Putamen (tissue), 1 donor: ENCODE measurements at places on chromosomes 13 and 19.

- DNase-seq, result no peak
Observed at GRCh38 chr19:14577885-14578427, 4.9 kb upstream of the CLEC17A start.

DNA sequence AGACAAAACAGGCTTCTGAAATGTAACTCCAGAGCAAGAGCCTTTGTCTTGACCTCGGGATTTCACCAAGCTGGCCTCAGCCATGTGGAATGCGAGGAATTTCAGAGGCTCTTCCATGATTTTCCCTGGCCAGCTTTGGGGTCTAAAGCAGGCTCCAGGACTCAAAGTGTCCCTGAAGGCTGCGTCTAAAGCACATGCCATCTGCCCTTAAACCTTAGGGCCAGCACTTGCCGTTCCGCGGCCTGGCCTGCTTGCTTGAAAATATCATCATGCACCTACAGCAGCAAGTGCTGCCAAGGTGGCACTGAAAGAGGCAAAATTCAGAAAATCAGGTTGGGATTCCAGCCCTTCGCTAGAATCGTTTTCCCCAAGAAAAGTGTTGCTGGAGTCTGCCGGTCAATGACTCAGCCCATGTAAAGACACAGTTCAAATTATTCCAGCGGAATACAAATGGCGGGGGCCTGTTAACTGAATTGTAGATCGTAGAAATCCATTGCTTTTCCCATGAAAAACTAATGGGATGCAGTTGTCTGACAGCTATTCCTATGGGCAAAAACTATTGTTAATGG, 105.7 kb upstream of the RAP2A start:
- no peak for DNase-seq

GRCh38 chr19:966485-967088, 17.6 kb upstream of the WDR18 start:
- no peak for DNase-seq

DNA sequence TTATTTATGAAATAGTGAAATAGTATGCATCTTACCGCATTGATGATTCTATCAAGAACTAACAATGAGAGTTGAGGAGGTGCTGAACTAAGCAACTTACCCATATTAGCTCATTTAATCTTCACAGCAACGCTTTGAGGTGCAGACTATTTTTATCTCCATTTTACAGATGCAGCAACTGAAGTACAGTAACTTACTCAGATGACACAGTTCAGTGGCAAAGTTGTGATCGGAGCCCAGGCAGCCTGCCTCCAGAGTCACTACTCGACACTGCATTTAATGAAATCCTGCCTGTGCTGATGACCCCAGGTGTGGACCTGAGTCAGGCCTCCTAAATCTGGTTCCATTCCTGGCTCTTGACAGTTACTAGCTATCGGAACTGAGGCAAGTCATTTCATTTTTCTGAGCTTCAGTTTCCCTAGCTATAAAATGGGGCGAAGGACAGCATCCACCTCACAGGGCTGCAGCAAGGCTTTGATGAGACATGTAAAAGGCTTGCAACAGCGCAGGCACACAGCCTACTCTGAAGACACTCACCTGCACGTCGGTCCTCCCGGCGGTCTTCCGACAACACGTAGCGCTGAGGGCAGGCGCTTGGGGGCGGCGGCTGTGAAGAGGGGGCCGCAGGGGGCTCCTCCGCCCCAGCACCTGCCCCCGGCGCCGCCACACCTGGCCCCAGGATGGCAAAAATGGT, 1.5 kb downstream of the MYPOP start:
- no peak for DNase-seq

GRCh38 chr19:5191091-5191490, 149.5 kb downstream of the PTPRS start:
- no peak for DNase-seq

DNA sequence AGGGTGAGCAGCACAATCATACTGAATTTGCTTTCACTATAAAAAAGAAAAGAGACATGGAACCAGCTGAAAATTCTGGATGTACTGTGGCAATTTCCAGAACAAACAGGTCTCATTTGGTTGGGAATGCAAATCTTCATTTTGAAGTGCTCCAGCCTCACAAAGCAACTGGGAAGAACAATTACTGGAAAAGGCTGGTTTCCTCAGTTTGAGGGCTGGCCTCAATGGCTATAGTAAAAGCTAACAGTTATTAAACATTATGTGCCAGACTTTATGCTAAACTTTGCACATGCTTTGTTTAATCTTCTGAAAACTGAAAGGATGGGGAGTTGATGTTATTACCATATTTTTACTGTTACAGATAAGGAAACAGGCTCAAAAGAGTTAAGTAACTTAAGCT, 3.0 kb downstream of the OBI1 start:
- no peak for DNase-seq

- no peak for DNase-seq
Observed at GRCh38 chr19:56104423-56104822, 16.7 kb downstream of the ZNF787 start.

DNA sequence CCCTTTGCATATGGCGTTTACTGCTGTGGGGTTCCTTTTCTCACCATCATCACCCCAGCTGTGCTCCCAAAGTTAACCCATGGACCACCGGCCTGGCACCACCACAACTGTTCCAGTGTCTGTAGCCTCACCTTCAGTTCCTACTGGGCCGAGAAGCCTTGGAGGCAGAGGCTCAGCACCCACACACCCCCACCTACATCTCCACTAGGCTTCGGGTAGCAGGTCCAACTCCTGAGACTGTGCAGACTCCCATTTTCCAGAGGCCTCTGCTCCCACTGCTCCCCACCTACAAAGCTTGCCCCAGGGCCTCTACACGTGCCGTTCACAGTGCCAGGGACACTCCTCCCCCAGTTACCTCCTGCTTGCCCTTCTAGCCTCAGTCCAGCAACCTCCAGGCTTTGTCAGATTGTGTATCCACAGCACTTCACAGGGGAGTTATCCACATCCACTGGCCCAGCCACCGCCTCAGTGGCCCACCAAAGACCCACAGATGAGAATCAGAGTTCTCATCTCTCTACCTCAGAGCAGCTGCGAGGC, 14.1 kb downstream of the SLC27A5 start:
- DNase-seq, result no peak

DNA sequence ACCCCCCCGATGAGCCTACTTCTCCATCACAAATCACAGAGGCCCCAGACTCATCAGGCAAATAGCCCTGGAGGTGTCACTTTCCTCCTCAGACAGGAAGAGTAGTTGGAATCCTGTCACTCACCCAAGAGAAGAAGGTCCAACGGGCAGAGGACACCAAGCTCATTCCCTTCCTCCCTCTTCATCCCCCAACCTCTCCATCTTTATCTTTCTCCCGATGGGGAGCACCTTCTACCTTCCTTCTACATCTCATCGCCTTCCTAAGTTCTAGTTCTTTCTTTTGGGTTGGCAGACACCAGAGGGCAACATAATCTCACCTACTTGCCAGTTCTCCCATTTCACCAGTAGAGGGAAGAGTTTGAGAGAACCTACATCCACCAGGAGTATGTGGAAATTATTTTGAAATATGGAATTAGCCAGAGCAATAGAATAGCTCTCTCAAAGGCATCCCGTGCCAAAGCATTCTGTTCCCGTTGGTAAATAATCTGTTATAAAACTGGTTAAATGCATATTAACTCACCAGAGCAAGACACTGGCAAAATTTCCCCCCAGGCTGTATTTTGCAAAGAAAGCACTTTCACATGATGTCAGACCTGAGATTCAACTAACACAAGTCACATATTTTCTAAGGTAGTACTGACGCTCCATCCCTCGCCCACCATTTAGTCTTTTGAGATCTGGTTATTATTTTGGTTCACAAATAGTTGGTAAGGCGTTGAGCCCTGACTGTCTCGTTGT, 55.0 kb downstream of the ZIC5 start:
- DNase-seq, result peak; percentile 67

GRCh38 chr13:38941353-38941945, 49.2 kb downstream of the STOML3 start:
- DNase-seq, result no peak

- no peak for DNase-seq
Observed at GRCh38 chr13:78589206-78589605, 14.1 kb downstream of the POU4F1 start.

- no peak for DNase-seq
Observed at GRCh38 chr13:85142351-85142927, 656.8 kb downstream of the SLITRK6 start.

DNA sequence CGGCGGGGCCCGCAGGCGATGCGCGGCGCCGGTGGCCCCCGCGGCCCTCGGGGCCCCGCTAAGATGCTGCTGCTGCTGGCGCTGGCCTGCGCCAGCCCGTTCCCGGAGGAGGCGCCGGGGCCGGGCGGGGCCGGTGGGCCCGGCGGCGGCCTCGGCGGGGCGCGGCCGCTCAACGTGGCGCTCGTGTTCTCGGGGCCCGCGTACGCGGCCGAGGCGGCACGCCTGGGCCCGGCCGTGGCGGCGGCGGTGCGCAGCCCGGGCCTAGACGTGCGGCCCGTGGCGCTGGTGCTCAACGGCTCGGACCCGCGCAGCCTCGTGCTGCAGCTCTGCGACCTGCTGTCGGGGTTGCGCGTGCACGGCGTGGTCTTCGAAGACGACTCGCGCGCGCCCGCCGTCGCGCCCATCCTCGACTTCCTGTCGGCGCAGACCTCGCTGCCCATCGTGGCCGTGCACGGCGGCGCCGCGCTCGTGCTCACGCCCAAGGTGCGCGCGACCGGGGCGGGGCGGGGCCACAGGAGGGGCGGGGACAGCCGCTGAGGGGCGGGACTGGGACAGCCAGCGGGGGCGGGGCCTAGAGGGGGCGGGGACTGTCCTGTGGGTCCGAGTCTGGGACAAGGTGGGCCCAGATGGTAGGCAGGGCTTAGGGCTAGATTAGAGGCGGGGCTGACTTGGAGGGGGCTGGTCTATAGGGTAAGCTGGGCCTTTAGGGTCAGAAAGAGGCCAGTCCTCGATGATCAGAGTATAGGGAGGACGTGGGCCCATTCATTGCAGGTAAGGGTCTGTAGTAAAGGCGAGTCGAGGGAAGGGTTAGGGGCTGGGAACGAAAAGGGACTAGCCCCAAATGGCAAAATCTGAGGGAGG, 5.1 kb downstream of the GRIN2D start:
- DNase-seq, result no peak

DNA sequence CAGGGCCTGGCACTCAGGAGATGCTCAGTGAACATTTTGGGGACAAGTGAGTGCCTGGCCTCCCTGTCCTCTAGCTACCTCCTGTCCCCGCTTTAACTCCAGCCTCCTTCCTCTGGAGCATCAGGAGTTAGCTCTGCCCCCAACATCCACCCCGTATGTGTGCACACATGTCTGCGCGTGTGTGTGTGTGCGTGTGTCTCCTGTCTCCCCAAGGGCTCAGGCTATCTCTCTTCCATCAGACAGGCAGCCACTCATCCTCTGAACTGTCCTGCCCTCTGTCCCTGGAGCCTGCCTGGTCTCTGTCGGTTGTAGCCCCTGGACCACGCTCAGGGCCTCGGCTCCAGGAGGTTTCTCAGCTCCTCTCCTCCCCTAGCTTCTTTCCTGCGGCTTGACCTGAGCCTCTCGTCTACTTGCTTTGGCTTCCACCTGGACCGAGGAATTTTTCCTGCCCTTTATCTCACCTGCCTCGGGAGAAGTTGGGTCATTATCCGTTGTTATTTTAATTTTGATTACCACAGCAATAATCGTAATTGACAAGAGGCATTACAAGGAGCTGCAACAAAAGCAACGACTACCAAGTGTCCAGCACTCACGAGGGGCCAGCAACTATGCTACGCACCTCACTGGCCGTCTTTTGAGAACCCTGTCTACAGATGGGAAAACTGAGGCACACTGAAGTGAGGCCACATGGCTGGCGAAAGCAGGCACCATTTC, 32.0 kb upstream of the ASF1B start:
- no peak for DNase-seq

GRCh38 chr13:114108894-114109293, 23.5 kb downstream of the RASA3 start:
- DNase-seq, result no peak

GRCh38 chr13:107217251-107217650, 649.3 kb upstream of the ARGLU1 start:
- DNase-seq, result no peak

DNA sequence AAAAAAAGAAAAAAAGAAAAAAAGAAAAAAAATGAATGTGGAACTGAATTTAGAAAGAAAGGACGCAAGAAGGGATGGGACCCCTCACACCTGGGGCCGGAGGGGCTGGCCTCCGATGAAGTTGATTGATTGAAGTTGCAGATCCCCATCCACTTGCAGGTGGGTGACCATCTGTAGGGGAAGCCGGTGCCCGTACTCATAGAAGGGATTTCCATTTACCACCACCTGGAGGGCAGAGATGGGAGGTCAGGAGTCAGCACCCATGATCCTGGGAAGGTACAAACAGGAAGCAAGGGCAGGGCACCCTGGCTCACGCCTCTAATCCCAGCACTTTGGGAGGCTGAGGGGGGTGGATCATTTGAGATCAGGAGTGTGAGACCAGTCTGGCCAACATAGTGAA, 6.4 kb downstream of the LGALS4 start:
- DNase-seq, result no peak

DNA sequence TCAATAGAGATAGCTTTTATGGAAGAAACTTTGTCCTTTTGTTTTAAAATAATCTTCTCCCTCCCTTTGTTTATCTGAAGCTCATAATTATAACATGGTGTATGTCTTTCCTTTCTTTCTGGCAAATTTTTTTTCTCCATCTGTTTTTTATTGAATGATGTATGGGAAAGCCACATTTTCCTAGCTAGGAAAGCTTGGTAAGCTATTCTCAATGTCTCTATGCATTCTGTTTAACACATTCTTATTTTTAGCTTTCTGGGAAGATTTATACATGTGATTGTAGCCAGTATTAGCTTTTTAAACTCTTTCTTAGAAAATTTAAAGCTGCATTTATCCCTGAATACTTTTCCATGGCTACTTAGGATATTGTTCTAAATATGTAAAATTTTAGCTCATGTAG, 124.9 kb upstream of the CSNK1A1L start:
- DNase-seq, result no peak

- DNase-seq, result peak; percentile 72
Observed at GRCh38 chr19:55451965-55452748, 9.1 kb upstream of the SHISA7 start.

- no peak for DNase-seq
Observed at GRCh38 chr19:40322271-40322610, 26.0 kb downstream of the C19orf47 start.

- DNase-seq, result no peak
Observed at GRCh38 chr13:97067017-97067895, 73.0 kb upstream of the OXGR1 start.

GRCh38 chr19:48368936-48369335, 4.8 kb downstream of the SYNGR4 start:
- DNase-seq, result no peak

- no peak for DNase-seq
Observed at GRCh38 chr13:110132225-110132982, 174.6 kb downstream of the COL4A1 start.

DNA sequence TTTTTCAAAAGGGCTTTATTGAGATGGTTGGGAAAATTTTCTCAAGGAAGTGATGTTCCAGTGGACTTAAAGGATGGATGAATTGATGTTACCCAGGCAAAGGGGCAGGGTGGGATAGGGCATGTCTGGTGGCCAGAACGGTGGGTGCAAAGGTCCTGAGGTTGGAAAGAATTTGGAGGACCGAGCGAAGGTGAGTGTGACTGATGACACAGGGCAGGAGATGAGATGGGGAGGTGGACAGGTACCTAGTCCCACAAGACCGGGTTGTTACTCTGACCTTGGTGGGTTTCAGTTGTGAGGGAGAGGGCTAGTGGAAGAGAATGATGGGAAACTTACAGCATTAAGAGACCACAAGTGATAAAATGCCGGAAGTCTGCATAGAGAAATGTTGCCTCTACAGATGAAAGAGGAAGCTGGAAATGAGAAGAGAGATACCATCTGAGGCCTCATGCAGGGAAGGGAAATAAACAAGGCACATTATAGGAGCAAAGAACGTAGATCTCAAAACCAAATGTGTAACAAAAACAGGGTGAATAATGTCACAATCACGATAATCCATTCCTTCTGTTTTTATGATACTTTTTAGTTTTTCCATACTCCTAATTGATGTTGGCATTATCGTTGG, 4.5 kb downstream of the ADGRE1 start:
- DNase-seq, result no peak
